ENCODE measurements at places on chromosomes 16 and 17. TPM values are rescaled to one million over a fixed set of nuclear protein-coding genes. Genes with fewer than 3 reads are reported as not detected.

Gene LITAFD
- not detected for total RNA-seq

Gene SMIM5
- total RNA-seq = 2.6 TPM

Gene DNASE1L2
- 0.66 TPM for total RNA-seq

Gene SEPTIN1
- 2.7 TPM for total RNA-seq

Gene SPN
- total RNA-seq = 2.3 TPM

Gene VASN
- 16.1 TPM for total RNA-seq

Gene PIGQ
- 36.1 TPM for total RNA-seq
